ENCODE measurements at places on chromosomes 1 and 21. TPM values are rescaled to one million over a fixed set of nuclear protein-coding genes. Genes with fewer than 3 reads are reported as not detected.

GRCh38 chr1:30668024-30668423, 55.4 kb downstream of the MATN1 start:
- DNase-seq: no peak

DNA sequence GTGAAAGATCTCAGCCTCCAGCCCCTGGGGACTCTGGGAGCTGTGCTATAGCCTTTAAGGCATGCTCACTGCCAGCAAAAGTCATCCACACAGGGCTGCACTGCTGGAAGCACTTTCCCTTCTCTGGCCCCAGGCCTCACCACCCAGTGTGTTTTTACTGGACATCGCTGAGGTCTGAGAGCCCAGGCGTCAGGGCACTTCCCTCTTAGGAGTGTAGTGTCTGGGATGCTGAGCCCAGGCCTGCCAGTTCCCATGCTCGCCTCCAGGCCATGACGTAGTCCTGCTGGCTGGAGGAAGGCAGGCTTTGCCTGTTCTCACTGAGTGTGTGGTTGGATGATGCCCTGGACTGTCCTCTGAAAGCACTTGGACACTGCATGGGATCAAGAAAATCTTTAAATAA, 101.2 kb downstream of the GDAP2 start:
- DNase-seq: no peak

GRCh38 chr1:18288722-18289121, 181.1 kb downstream of the IGSF21 start:
- DNase-seq: no peak

DNA sequence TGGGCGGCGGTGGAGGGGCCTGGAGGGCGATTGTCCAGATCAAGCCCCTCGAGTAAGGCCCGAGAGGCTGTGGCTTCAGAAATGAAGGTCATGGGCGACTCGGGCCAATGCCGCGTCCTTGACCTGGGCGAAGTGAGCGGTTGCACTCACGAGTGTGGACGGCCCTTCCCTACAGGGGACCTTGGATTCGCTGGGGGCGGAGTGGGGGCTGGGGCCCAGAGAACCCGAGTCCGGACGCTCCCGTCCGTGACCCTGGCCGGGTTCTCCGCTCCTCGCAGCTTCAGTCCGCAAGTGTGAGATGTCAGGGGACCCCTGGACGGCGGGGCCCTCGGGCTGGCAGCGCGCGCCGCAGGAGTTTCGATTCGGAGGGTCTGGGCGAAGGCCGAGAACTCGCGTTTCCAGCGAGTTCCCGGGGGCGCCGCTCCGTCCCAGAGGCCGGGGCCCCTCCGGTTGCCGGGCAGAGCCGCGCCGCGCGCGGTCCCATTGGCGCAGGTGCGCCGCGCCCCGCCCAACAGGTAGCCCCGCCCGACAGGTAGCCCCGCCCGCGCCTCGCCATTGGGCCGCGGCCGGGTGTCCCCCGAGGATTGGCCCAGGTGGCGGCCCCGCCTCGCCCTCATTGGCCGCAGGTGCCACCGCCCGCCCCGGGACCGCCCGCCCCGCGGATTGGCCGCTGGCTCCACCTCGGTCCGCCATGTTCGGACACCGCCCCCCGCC, at the start of gene PRKCZ:
Gene PRKCZ (plus strand): TSS at position 694 of the 714 bp plus-strand sequence. CDS start 220 bp downstream, outside the sequence.
- peak; percentile 79 for DNase-seq

PDC gene
- total RNA-seq: not detected
